ENCODE measurements at places on chromosomes 4 and X. TPM values are rescaled to one million over a fixed set of nuclear protein-coding genes. Genes with fewer than 3 reads are reported as not detected.
A peak's percentile ranks its signal among the peaks of the same experiment; 100 is the strongest.

GRCh38 chrX:40474205-40474626 lies 106.6 kb upstream of the ATP6AP2 start:
- DNase-seq = peak; percentile 40

GRCh38 chrX:96430756-96431455 lies 253.7 kb upstream of the DIAPH2 start:
- DNase-seq = no peak

- DNase-seq = no peak
Observed at GRCh38 chrX:144840616-144841015, 406.7 kb upstream of the SPANXN1 start.

PDZD11 gene
- 63.4 TPM for total RNA-seq

PDE5A gene
- total RNA-seq = 41.9 TPM

ADRA2C gene
- total RNA-seq = 3.4 TPM

- DNase-seq = peak; percentile 39
Observed at GRCh38 chr4:10006231-10006600, 15.1 kb downstream of the SLC2A9 start.

DNA sequence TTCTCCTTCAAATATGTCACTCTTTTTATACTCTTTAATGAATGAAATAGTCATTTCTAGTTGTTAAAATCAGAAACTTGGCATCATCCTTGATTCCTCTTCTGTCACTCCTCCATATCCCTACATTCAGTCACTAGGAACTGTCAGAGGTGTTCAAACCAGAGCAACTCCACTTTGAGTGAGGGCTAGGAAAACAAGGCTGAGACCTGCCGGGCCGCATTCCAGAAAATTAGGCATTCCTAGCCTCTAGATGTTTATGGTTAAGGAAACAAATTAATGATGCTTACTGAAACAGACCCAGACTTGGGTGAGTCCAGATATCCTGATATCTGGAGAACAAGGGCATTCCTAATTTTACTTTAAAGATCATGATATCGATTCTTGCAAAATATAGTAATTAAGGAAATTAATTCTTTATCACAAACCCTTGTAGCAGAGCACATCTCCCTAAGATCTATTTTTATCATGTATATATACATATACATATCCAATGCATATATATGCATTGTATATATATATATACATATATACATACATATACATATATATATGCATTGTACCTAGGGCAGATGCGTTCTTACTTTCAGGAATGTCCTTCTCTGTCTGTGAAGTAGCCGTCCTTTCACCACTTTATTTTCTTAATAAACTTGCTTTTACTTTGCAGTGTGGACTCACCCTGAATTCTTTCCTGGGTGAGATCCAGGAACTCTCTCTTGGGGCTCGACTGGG lies 98.4 kb upstream of the GC start:
- DNase-seq = peak; percentile 6

GRCh38 chrX:56729152-56729850 lies at the start of gene NBDY:
TSS of gene NBDY (plus strand) at chrX:56729243. CDS start at chrX:56729354, 111 bp downstream.
- peak; percentile 37 for DNase-seq

DNA sequence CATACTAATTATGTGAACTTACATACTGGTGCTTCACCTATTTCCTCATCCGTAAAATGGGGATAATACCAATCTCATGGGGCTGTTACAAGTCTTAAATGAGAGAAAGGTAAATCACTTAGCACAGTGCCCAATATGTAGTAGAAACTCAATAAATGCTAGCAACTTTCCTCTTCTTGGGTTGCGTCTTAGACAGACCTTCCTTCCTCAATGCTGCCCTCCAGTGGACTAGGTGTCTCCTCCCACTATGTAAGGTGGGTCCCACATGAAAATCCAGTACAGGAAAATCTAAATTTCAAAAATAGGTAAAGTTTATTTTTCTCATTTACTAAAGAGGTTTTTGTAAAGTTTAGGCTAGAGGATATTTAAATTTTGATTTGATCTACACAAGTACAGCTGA lies 20.6 kb downstream of the ZDHHC9 start:
- DNase-seq = peak; percentile 45

DNA sequence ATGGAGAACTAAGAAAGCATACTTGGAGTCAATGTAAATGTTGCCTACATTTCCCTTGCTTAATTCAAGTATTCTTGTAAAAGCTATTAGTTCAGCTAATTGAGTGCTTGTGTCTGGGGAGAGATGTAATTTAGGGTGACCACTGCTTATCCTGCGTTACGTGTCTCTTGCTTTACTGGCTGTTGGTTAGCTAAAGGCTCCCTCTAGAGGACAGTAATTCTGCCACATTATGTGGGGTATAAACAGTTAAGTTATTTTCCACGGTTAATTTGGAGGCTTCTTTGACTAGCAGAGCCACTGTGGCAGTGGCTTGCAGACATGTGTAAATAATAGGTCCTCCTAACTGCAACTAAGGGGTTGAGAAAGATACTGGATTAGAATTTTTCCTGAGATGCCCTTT lies 25.3 kb upstream of the NAF1 start:
- no peak for DNase-seq

DNA sequence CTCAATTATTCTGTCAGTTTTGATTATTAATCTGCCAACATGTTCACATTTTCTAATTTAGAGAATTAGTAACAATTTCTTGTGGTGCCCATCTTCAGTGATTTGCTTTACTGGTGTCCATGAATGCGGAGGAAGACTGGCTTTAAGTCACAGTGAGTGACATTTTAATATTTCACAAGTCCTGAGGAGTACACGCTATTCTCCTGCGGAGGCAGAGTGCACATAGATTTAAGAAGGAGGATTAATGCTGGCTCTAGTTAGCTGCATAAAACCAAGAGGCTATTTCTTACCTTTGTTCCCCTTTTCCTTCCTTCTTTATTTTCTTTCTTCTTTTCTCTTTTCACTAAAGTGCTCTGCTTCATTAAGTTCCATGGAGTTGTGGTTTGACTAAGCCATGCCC lies 495.2 kb upstream of the IGFBP7 start:
- DNase-seq = no peak

DNA sequence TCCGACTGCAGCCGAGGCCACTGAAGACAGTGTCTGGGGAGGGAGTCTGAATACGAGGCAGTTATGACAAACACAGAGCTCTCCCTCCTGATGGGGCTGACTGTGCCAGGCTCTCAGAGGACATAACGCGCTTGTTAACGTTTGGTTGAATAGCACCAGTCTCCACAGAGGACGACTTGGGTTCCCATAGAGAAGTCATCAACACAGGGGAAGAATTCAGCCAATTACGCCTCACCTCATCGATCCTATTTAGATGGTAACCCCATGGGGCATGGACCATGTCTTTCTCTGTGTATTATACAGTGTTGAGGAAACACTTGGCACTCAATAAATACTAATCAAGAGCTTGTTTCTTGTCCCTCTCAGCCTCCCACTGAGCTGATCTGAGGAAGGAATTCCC lies 642.6 kb upstream of the LCORL start:
- DNase-seq = no peak

DNA sequence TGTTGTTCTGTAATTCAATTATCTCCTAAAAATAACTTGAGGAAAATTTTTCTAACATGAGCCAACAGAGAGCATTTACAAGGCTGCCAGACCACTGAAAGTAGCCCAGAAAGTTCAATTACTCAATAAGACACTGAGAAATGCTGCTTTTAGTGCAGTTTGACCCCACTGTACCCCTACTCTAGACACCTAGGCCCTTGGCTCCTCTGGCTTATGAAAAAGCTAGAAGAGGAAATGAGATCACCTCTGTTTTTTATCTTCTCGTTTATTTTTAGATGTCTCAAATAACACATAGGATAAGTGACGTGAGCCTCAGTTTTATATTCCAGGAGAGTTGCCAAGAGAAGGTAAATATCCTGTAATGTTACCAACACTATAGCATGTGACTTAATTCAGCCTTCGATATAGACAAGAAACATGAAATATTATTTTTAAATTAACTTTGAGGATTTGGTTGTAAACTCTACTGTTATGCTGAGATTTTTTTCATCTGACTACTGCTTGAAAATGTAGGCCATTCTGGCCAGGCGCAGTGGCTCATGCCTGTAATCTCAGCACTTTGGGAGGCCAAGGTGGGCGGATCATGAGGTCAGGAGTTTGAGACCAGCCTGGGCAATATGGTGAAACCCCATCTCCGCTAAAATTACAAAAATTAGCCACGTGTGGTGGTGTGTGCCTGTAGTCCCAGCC lies 24.4 kb downstream of the TNIP3 start:
- DNase-seq = no peak

GRCh38 chrX:103338663-103339062 lies 8.6 kb downstream of the TCEAL7 start:
- DNase-seq = no peak

DNA sequence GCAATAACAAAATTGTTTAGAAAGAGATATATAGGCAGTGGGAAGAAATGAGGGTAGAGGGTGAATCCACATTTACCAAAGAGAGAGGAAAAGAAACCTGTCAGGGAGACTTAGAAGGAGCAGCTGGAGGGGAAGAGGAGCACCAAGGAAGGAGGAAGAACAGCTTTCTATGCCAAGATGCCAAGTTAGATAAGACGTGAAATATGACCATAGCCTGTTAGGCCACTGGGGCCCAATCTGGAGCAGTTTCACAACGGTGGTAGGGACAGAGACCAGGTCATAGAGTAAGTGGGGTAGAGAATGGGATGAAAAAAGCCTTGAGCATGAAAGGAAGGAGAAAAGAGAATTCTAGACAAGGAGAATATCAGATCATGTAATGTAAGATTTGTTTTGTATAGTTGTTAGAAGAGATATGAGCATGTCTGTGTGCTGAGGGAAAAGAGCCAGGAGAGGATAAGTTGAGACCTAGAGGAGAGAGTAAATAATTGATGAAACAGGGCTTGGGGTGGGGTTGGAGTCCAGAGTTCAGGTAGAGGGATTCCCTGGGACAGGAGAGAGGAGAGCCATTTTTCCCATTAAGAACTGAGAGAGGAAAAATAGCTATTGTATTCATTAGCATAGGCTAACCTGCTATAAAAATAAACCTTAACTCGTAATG lies 4.4 kb upstream of the SOWAHB start:
- no peak for DNase-seq

DNA sequence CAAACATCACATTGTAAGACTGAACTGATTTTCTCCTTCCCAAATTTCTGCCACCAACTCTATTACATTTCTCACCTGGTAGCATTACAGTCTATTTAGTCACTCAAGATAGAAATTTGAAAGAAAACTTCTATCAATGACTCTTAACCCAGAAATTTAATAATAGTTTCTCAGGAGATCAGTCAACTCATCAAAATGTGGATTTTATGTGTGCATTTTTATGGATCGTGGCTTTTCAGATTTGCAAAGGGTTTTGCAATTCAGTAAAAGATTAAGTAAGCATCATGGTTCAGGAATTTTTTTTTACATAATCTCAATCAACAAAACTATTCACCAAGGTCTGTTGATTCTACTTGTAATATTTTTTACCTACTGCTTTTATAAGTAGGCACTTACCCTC lies 111.1 kb downstream of the CFAP299 start:
- no peak for DNase-seq

DNA sequence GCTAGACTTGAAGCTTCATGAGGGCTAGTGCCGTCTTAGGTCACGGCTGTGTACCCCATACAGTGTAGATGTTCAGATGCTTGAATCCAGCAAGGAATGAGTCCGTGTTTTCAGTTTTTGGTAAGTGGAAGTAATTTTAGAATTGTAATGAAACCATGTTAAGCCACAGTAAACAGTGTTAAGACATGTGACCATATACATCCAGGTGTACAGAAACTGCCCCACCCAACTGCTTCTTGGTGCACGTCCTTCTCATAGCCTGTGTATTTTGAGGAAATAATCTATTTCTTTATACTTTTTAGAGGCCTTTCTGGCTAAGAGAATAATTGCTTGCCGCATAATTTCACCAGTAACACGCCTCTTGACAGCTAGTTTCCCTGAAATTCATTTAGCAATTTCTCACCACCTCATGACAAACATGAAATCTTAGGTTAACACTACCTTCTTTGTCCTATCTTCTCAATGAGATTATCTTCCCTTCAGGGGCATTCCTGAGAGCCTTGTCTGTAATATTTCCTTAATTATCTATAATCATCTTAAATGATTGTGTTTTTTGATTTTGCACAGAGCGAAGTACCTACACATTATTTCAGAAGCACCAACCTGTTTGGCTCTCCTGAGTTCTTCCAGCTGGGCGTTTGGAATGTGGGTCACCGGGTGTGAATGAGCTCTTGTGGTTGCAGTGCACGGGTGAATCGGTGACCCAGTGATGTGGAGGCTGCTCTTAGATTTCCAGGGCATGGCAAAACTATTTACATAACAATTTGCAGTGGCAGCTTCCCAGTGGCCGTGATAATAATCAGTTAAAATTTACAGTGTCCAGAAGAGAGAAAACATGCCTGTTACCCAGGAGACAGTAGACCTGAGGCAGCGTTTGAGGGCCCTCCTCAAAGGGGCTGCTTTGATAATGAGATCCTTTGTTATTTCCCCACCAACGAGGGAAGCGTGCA lies 50.2 kb upstream of the TADA2B start:
- DNase-seq = no peak

GRCh38 chrX:69556060-69557011 lies 52.2 kb downstream of the NALF2 start:
- DNase-seq = peak; percentile 43

DNA sequence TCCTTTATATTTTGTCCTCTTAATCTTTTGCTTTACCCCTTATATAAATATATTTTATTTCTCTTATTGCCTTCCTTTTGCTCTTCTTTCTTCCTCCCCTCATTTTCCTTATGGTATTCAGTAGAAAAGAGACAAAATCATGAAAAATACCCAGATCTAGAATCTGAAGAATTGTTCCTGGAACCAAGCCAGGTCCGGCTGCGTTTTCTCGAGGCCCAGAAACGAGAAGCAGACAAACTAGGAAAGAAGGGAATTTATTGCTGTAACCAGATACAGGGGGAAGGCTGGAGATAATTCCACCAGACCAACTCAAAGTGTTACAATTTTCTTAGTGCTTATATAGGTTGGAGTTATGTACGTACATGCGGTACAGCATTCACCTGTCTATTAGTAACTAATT lies 328.7 kb downstream of the GABRG1 start:
- no peak for DNase-seq

DNA sequence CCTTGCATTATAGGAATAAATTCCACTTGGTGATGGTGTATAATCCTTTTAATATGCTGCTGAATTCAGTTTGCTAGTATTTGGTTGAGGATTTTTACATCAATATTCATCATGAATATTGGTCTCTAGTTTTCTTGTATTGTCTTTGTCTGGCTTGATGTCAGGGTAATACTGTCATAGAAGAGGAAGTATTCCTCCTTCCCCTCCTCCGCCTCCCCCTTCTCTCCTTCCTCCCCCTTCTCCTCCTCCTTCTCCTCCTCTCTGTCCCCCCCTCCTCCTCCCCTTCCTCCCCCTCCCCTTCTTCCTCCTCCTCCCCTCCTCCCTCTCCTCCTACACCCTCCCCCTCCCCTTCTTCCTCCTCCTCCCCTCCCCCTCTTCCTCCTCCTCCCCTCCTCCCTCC lies 65.8 kb downstream of the RGS12 start:
- DNase-seq = no peak

OPRPN gene
- not detected for total RNA-seq
